ENCODE measurements at places on chromosomes 6 and 20.

- no peak for DNase-seq
Measured at GRCh38 chr20:52965380-52965779, 6.8 kb upstream of the TSHZ2 start.

DNA sequence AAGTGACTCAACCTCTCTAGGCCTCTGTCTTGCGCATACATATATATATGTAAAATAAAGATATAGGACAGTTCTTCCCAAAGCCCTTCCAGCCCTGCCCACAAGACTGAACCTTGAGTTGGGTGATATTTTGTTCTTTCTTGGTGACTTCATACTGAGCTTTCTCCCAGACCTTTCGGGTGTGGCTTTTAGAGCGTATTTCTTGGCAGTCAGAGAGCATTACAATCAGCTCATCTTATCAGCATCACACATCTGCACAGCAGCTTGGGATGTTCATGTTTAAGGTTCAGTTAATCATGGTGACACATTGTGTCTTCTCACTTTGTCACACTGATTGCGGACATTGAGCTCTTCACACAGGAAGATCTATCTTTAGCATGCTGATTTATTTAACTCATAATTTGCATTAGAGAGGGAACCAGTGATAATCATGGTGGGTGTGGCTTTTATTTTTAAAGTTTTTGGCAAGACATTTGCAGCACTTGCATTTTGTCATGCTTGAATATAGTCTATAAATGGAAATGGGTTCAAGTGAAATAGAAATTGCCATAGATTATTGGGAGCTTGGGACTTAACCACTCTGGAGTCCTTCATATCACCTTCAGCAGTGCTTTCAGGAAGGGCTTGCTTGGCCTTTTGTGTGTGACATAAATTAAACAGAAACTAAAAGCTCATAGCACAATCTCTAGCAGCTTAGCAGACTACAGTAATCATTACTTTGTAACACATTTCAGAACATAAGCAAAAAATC, 8.3 kb downstream of the KIF3B start:
- DNase-seq = peak; percentile 58

DNA sequence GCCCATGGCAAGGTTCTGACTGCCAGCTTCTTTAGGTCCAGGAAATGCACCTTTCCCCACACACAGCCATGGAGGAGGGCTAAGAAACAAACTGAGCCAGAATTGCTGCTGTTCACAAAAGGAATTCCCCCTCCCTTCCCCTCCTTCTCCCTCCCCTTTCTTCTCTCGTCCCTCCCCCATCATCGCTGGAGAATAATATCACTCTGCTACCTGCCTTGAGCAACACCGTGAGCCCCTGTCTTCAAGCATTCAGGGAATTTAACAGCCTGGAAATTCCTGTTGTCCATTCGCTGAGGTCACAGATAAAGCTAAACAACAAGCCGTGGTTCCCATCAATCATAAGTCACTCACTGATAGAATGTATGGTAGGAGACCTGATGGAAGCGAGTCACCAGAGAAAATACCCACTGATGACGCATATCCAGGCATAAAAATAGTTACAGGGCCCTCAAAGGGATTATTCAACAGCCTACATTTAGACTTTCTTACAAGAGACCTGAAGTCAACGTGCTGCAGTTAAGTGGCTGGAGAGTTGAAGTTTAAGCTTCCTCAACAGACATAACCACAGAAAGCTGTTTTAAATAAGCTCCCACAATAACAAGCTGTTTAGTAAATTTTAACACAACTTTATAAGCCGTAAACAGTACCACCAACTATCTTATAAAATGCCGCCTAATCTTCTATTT, 59.7 kb downstream of the HIVEP2 start:
- peak; percentile 48 for DNase-seq

DNA sequence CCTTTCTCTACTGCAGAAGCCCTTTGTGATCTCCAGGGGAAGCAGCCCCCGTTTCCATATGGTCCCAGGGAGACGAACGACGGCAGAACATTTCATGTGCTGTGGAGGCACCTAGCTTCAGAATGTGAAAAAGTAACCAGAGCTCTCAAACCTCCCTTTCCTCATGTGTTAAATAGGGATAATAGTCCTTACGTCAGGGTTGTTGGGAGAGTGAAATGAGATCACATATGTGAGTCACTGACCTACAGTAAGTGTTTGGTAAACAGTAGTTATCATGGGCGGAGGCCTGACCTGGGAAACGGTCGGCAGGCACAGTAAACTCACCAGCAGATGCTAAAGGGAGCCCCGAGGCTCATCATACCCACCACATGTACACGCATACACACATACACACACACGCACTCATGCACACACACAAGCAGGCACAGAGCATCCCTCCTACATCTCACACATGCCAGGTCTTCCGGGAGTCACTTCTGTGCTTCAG, 89.7 kb downstream of the LY86 start:
- DNase-seq = no peak

- no peak for DNase-seq
Measured at GRCh38 chr6:40689185-40689584, 102.0 kb upstream of the LRFN2 start.

- no peak for DNase-seq
Measured at GRCh38 chr6:49415358-49415757, 47.7 kb downstream of the MMUT start.

DNA sequence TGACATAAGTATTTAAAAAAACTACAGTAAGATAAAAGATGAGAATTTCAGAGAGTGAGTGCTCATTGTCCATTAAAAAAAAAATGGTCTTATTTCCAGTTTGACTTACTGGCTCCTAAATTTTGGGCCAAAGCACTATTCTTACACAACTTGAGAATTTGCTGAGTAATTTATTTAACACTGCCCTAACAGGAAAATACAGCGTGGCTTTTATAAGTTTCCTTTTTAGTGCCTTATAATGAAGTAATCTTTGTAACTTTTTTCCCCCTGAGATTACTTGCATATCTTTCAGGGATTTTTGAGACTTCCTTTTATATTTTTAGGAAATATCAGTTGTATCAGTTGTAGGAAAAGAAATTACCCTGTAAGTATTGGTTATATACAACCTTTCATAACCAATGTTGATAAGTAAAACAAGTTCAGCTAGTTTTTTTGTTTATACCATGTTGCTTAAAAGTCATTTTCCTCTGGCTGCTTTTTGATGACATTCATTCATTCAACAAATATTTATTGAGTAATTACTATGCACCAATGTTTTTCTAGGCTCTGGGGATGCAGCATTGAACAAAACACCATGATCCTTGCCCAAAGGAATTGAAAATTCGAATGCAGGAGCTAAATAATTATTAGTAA, 106.4 kb upstream of the SGK1 start:
- DNase-seq = no peak

DNA sequence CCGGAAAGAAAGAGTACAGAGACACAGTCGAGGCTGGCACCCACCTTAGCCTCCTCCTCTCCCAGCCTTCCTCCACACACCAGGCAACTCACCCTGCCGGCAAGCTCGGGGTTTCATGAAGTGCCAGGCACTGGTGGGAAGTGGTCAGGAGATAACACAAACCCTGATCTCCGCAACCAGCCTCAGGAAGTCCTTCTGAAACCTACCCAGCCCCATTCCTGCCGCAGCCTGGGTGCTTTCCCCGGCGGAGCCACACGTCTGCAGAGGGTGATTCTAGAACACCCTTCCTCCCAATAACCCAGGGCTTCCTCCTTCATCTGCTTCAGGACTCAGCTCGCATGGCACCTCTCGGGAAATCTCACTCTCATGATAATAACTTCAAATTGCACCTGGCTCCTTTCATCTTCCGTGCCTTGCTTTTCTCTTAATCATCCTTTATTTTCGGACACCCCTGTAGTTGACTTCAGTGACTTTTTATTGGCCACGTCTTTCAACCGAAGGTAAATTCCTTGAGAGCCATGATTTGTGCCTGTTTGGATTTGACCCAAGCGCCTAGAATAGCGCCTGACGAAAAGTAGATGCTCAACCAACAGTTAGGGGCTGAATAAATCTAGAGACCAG, 8.7 kb upstream of the HLA-E start:
- no peak for DNase-seq

- no peak for DNase-seq
Measured at GRCh38 chr6:165605901-165606739, 56.9 kb downstream of the PDE10A start.

GRCh38 chr6:13762611-13763441, 51.2 kb upstream of the RANBP9 start:
- peak; percentile 31 for DNase-seq

GRCh38 chr6:148491638-148492251, 149.1 kb downstream of the SASH1 start:
- DNase-seq = no peak

DNA sequence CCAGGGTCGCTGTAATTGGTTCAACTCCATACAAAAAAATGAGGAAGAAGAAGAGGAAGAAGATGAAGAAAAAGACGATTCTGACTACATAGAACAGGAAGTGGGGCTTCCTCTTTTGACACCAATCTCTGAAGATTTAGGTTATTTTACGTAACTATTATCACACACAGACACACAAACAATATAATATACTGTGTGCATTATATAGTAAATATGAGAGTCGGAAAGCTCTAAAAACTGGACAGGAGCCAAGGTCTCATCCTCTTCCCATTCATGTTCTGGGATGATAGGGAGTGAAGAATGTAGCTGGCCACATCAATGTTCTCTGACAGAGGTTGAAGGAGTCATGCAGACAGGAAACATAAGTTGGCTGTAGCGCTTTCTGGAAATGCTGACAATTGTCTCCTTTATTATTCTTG, 13.3 kb downstream of the RSPH4A start:
- no peak for DNase-seq

GRCh38 chr6:44185953-44186634, 27.5 kb downstream of the CAPN11 start:
- DNase-seq = peak; percentile 11

- peak; percentile 40 for DNase-seq
Measured at GRCh38 chr20:48826883-48827771, 672 bp downstream of the PREX1 start.

- DNase-seq = no peak
Measured at GRCh38 chr20:53306192-53306805, 287.3 kb downstream of the ZNF217 start.

DNA sequence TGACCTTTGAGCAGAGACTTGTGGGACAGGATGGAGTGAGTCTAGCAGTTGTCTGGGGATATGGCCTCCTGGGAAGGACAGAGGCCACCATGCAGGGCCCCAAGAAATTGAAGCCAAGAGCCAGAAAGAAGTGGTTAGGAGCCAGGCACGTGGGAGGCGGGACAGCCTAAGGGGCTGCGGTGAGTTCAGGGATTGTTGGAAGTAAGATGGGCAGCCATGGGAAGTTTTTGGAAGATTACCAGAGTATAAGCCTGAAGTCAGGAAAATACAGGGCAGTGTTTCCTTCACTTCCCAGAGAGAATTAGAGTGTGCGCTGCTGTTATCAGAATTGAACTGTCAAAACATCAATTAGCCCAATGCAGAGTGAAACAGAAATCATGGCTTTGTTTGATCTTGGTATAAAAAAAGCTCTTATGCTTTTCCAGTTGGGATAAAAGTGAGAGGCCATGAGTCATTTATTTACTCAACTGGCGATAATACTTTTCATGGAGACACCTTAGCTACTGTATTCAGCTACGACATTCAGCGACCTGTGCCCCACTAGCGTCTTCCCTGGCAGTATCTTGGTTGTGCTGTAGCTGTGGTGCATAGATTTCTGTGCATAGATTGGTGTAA, 66.9 kb downstream of the PHACTR2 start:
- no peak for DNase-seq

GRCh38 chr6:31114541-31114878, at the start of gene PSORS1C1:
PSORS1C1 (plus strand) TSS chr6:31114800; CDS start chr6:31129633, 14,833 bp downstream.
- DNase-seq = no peak

DNA sequence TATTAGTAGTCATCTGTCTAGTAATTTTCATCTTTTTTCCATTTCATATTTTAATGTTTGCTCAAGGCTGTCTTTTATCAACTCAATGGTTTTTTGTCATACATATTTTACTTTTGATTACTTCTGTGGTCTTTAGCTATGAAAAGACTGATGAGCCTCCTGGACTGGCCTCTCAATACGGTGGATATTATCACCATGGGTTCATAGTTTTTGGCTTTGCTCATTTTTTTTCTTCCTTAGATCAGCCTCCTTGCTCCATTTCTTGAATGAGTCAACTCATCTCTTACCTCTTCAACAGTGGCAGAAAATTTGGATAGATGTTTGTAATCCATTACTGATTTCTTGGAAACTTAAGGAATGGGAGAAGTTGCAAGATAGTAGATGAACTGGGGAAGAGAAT, 80.1 kb upstream of the ELOVL5 start:
- no peak for DNase-seq

- DNase-seq = no peak
Measured at GRCh38 chr20:22560817-22561216, 23.6 kb downstream of the FOXA2 start.

- DNase-seq = no peak
Measured at GRCh38 chr6:53119772-53120409, 28.8 kb downstream of the GCM1 start.

DNA sequence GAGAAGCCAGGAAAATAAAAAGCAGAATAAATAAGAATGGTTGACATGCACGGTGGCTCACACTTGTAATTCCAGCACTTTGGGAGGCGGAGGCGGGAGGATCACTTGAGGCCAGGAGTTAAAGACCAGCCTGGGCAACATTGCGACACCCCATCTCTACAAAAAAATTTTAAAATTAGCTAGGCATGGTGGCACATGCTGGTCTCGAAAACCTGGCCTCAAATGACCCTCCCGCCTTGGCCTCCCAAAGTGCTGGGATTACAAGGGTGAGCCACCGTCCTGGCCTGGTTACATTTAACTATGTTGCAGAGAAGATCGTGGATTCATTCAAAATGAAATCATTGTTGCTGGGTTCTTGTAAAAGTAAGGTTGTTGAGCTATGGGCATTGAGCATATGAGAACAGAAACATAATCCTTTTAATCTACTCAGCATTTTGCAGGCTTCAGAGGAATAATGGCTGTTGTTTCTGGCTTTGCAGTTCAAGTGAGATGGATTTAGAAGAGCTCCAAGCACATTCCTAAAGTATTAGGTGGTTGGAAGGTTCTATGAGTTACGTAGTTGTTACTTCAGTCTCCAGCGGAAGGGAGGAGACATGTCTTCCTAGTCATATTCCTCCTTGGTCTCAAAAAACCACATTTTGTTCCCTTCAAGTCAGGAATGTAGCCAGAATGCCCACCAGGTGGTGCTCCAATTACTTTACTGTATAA, 45.6 kb upstream of the RAB23 start:
- DNase-seq = peak; percentile 46

DNA sequence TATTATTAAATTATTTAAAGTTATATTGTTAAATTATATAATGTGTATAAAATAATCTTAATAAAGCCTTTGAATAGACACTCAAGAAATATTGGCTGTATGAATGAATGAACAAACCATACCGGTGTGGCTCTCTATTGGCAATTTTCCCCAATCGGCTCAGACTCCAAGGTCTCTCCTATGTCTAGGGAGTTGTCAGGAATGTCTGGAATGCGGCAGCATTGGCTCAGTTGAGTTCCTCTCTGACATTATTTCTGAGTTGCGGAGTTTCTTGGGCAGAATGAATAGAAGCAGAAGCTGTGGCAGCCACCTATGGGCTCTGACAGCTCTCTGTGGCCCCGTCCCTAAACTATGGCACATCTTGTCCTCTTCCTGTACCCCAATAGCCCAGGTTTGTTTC, 111.0 kb downstream of the SOBP start:
- DNase-seq = no peak
